SK-N-SH (cell line): ENCODE measurements at places on chromosomes 2 and 18. TPM values are rescaled to one million over a fixed set of nuclear protein-coding genes. Genes with fewer than 3 reads are reported as not detected.

Gene HTR2B
- polyA plus RNA-seq: 0.25 and 0.41 TPM in 2 replicates

DNA sequence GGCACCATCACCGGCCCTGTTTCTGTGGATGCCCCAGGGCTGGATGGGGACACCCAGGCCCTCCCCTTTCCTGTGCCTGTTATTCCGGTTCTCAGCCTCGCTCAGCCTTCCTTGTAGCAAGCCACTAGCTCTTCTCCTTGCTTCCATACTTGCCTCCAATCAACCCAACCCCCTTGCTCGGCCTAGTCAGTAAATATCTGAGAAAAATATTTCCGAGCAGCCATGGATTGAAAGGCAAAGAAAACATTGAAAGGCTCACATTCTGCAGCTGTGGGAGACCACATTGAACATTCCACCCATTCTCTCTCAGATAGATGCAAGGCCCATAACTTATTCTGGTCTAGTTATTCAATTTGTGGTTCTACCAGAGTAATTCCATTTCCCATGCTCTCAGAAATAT, 114.9 kb downstream of the SPP2 start:
- peak; percentile 36 for DNase-seq
- H3K27ac ChIP-seq: peak overlapping the region; percentile 39
- no peaks in the 10 kb centered on the region for H3K36me3 ChIP-seq
- no peaks in the 10 kb centered on the region for H3K27me3 ChIP-seq

GRCh38 chr2:72103161-72103560, 44.5 kb downstream of the CYP26B1 start:
- no peaks in the 10 kb centered on the region for H3K36me3 ChIP-seq
- H3K4me1 ChIP-seq: no peaks in the 10 kb centered on the region
- no peak overlapping the region for H3K27ac ChIP-seq
- no peak for DNase-seq
- H3K4me3 ChIP-seq: no peak overlapping the region

Gene TUBA3E
- polyA plus RNA-seq: not detected in 2 replicates

DNA sequence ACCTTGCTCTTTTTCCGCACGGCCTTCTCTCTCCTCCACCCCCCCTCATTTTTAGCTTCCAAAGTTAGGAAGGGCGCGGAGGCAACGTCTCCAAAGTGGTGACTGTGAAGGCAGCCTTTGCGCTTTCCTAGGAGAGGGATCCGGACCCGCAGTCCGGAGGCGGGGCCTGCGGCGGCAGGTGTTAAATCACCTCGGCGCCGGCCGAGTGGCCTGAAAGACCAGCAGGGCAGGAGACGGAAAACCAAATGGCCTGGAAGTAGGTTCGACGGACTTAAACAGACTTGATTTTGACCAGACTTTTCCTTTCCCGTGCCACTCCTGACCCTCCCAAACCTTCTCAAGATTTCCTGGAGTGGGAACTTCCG, 615 bp downstream of the GORASP2 start:
- peaks cover 16% of the 10 kb centered on the region for H3K4me1 ChIP-seq
- peak overlapping the region; percentile 90 for H3K27ac ChIP-seq
- H3K36me3 ChIP-seq: peaks cover 12% of the 10 kb centered on the region
- DNase-seq: no peak
